RWPE1 (cell line): ENCODE measurements at places on chromosomes 1 and 21.
A peak's percentile ranks its signal among the peaks of the same experiment; 100 is the strongest.

DNA sequence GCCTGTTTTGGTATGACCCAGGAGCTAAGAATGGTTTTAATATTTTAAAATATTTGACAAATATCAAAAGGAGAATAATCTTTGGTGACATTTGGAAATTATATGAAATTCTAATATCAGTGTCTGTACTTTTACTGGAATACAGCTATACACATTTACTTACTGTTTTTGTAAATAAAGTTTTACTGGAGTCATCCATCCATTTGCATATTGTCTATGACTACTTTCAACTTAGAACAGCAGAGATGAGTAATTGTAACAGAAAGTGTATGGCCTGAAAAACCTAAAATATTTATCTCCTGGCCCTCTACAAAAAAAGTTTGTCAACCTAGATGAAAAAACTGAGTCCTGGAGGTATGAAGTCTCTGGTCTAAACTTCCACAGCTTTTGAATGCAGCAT lies 5.8 kb upstream of the MAP3K7CL start:
- no peak for DNase-seq

- DNase-seq: peak; percentile 57
Observed at GRCh38 chr1:62784509-62785365, 805 bp downstream of the ATG4C start.

GRCh38 chr1:44170281-44170823 lies 28.9 kb upstream of the KLF18 start:
- no peak for DNase-seq

DNA sequence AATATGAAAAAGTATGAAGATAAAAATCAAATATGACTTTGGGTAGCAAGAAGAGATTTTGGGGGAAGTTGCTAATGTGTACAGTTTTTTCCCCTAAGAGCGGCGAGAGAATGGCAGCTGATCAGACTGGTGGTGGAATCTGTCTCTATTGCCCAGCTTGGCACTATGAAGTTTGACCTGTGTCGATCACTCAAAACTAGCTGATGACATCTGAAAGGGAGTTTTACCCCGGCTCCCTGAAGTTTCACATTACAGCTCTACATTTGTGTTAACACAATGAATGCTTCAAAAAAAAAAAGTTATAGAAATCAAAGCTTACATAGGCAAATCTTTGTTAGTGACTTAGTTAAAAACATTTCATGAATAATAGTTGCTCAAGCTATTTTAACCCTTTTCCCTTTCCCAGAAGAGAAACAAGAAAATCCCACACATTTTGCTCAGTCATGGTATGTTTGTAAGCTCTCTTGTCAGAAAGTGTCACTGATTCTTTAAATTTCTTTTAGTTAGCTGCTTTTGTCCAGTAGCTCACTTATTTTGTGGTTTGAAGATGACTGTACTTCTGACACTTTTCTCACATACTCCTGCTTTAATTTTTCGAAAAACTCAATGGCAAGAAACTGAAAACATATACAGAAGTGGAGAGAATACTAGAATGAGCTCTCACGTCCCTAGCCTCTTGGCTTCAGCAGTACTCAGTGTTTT lies 41.3 kb downstream of the DYRK1A start:
- DNase-seq: no peak

DNA sequence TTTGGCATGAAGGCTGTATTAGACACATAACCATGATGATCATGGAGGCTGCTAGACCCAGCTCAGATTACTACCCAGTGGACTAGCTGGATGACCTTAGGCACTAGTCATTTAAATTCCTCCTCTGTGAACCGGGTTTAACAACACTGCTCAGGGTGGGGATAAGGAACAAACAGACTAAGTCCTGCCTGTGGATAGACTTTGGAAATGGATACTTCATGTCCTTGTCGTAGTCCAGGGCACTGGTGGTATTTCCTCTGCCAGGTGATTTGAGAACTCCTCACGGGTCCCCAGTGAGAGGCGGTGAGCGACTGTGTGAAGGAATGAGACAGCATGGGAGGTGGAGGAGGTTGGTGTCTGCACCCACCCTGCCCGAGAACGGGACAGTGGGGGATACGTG lies 72.9 kb upstream of the SELENON start:
- DNase-seq: no peak
